ENCODE measurements at places on chromosomes 4 and X.
A peak's percentile ranks its signal among the peaks of the same experiment; 100 is the strongest.

DNA sequence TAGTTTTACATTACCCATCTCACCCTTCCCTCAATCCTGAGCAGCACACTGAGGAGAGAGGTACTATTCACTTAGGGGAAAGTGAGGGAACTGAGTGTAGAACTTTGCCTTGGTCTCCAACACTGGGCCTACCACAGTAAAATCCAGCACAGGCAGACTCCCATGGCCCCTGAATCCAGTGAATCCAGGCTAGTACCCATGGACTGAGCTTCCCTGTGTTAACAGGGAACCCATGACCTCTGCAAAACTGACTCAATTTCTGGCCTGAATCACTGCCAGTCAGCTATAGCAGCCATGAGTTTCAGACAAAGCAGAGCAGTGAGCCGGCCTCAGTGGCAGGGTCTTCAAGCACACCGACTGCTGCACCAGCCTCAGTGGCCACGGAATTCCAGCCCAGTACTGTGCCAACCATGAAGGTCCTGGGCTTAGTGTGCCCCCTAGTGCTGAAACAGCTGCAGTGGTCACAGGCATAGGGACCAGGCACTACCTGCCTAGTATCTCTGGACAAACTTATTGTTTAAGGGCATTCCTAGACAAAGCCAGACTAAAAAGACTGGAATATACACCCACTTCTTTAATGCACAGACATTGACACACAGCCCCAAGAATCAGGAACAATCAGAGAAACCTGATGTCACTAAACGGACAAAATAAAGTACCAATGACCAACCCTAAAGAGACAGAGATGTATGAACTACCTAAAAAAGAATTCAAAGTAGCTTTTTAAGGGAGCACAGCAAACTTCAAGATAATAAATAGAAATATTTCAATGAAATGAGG, 127.4 kb upstream of the RPL34 start:
- no peak for DNase-seq

GRCh38 chr4:154741922-154742850, 1.6 kb upstream of the LRAT start:
- DNase-seq = peak; percentile 15

DNA sequence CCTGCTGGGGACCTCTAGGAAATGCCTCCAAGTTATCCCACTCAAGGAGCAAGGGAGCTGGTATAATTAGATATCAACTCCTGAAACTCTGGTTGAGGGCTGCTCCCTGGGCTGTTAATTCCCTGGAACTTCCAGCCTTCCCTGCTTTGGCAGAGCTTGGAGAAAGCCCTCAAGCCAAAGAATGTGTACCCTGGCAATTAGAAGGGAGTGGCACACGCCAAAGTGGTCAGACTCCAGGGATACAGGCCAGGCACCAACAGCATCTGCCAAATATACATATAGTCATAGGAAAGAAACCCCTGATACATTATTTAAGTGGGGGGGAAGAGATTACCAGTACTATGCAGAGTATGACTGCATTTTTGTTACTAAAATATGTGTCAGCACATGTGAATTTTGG, 616.8 kb downstream of the BCOR start:
- no peak for DNase-seq

DNA sequence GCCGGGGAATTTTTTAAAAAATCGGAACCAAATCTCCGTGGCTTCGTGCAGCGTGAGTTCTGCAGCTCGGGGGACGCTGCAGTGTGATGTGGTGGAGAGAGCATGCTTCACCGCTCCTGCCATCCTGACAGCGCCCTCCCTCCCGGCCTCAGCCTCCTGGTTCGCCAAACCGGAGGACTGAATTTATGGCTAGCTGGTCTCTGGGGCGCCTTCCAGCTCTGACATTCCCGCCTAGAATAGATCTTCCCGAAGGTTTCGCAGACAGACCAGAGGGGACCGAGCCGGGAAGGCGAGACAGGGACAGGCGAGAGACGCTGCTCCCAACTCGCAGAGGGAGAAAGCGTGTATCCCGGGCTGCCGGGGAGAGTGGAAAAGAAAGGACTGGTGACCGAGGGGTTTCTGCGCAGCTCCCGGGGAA, 25.9 kb downstream of the HOPX start:
- DNase-seq = peak; percentile 6

DNA sequence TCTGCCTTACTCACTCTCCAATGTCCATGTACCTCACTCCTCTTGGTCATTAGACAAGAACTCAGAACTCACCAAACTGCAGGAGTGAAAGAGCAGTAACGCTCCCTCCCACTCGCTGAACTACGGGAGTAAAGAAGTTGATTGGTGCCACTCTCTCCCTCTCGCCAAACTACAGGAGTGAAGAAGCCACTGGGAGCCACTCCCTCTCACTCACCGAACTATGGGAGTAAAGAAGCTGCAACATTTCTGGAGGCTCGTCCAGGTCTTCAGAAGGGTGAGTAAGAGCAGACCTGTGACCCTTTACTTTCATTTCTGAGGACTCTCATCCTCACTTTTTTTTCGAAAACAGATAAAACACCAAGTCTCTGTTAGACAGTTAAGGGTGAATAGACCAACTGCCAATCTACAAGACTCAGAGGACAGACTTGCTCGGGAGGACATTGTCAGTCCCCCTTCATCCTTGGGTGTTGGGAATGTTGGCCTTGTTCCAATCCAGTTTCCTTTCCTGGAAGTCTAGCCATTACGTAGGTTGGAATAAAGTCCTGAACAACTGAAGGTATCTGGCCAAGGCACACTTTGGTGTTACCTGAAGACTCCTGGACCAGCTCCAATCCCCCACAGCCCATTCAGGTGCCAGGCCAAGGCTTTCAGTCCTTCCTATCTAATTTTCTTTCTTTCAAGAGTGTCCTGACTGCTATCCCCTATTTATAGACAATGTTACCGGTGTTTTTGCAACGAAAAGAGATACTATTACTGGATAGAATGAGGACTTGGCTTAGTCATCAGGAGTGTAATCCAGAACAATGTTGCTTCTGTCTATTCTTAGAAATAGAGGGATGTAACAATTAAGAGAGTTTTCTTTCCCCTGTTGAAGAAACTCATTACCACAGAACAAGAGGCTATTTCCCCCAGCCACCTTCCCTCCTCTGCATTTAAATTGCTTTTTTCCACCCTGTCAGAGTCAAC, 11.0 kb upstream of the COL25A1 start:
- no peak for DNase-seq

- DNase-seq = peak; percentile 84
Measured at GRCh38 chr4:76208005-76208765, 5.4 kb downstream of the SCARB2 start.

- DNase-seq = peak; percentile 58
Measured at GRCh38 chrX:123339221-123339905, 155.3 kb downstream of the GRIA3 start.

GRCh38 chr4:108450236-108450898, 170.0 kb upstream of the RPL34 start:
- no peak for DNase-seq

DNA sequence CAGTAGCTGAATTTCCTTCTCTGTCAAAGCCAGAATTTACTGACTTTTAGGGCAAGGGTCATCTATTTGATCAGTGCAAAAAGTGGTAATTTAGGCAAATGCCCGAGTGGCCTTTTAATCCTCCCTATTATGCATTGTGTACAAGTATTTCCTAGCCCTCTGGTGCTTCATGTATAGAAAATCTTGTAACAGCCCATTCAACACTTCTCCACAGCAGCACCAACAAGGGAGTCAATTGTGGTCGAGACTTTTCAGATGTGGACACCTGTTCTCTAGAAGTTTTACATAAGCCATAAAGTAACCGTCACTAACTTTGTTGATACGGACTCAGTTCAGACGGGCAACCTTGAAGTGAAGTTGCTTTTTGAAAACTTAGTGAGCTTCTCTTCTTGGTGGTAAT, 50.9 kb upstream of the FHDC1 start:
- DNase-seq = no peak

- DNase-seq = no peak
Measured at GRCh38 chrX:95350774-95351488, 1333.7 kb upstream of the DIAPH2 start.

DNA sequence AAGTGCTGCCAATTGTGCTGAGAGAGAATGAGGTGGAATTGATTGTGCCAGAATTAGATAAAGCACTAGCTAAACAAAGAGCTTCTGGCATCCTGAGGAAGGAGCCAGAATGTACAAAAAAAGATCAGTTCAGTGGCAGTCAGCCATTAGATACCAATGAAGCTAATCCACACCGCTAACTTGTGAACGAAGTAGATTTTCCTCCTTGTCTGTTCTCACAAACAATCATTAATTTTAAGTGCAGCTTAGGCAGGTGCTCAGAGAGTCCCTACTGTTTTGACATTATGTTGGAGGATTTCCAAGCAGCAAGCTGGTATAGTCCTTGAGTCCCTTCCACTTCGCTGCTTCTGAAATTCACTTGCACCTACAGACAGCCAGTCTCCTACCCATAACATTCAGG, 617.4 kb downstream of the CENPC start:
- DNase-seq = no peak

DNA sequence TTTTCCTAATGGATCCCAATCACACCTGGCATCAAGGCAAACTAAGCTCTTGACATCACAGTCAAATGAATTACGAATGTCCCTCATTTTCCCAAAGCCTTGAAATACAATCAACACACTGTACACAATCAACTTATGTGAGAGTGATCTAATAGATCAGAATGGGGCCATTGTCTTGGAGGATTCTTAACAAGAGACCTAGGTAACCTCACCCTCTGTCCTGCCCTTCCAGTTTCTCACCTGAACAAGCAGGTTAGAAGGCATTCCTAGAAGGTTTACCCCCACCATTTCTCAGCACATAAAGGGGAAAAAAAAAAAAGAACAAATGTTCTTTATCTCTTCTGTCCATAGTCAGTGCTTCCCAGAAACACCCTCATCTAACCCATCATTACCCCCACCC, 6.3 kb downstream of the SLC39A8 start:
- no peak for DNase-seq

DNA sequence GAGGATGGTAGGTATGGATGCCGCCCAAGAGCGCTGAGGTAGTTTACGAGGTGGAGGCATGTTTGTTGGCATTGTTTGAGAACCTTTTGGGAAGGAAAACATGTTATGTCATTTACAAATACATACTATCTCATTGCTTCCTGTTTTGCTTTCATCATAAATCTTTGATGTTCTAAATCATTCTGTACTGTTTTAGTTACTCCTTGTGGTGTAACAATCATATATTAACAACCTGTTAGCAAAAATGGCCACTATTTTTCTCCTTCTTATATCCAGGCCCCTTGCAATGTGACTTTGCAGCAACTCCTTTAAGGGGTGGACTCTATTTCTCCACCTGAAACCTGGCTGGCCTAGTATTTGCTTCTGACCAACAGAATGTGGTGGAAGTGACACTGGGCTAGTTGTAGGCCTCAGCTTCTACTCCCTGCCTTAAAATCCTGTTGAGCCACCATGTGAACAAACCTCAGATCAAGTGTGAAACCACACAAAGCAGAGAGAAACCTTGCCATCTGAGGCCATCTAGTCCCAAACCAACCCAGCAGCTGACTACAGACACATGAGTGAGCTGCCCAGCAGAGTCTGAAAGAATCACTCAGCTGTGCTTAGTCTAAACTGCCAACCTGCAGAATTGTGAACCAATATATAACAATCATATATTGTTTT, 15.8 kb upstream of the CXorf38 start:
- no peak for DNase-seq

GRCh38 chr4:2390146-2390545, 28.3 kb downstream of the ZFYVE28 start:
- no peak for DNase-seq

- no peak for DNase-seq
Measured at GRCh38 chr4:122996350-122996749, 74.0 kb upstream of the NUDT6 start.

DNA sequence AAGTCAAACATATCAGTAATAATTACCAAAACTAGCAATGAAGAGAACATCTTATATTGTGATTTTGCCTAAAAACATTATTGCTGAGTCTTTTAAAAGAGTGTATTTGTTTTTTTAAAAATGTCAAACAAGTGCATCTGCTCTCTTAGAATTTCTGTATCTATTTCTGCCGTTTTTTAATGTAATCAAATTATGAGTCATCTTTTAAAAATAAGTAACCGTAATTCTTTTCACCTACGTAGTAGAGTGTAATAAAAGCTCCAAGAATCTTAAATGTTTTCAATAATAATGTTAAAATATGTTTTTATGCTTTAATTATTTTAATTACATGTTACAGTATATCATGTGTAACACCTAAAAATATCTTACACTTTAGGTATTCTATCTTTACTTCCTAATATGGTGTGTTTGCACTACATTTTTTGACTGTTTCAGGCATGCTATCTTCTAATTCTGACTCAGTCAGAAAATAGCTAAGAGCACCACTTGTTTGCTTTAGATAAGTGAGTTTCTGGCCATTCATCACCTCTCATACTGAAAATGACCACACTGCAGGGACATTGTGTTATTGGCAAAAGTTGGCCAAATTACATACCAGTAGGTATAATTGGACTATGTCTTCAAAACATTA, 368.5 kb downstream of the PCDH7 start:
- peak; percentile 10 for DNase-seq

- peak; percentile 14 for DNase-seq
Measured at GRCh38 chrX:39633293-39633692, 464.5 kb downstream of the BCOR start.

DNA sequence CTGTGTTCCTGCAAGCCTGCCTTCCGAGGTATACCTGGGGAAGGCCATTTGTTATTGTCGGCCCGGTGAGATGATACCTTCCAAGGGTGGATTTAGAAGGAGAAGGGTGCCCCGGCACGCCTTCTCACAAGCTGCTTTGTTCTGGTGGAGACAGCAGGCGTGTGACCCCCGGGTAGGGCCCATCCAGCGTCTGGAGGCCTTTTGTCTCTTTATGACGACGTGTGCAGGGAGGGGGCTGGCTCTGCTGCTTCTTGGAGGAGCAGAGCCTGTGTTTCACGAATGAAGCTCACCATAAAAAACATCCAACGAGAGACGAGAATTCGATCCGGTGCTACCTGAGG, 45.3 kb downstream of the SHOX start:
- no peak for DNase-seq

DNA sequence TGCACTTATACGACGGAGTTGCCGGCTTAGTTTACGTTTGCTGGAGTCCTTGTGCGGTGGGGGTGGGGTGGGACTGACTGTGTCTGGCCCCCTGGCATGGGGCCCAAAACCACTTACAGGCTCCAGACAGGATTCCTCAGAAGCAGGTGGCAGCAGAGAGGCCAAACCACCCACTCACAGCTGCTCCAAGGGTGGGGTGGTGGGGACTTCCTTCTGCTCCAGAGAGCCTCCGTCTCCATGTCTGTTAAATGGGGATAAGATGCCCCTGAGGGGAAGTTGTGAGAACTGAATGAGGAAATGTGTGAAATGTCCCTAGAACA, 36.7 kb downstream of the PSAPL1 start:
- no peak for DNase-seq

GRCh38 chr4:180285796-180286195, 1957.4 kb upstream of the TENM3 start:
- DNase-seq = no peak

DNA sequence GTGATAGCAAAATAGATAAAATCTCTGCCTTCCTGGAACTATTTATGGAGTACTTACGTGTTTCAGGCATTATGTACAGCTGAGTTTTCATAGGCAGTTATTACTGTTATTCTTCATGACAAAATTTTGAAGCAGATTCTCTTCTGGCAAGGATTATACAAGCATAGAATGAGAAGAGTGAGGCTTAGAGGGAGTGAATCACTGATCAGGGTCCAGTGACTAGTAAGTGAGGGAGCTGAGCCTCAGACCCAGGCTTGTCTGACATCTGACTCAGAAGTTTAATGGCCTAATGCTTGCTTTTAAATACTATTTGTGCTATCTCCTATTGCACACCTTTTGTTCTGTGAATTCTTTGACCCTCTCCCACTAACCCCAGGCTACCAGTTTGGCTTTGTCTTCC, 110.6 kb downstream of the DTHD1 start:
- DNase-seq = no peak
